ENCODE measurements at places on chromosomes 4 and X. TPM values are rescaled to one million over a fixed set of nuclear protein-coding genes. Genes with fewer than 3 reads are reported as not detected.
A peak's percentile ranks its signal among the peaks of the same experiment; 100 is the strongest.

Gene RS1
- polyA plus RNA-seq = not detected

Gene PHEX
- 0.35 TPM for polyA plus RNA-seq

Gene HMX1
- 0.20 TPM for polyA plus RNA-seq

Gene FGF2
- 17.0 TPM for polyA plus RNA-seq

Gene NBDY
- 68.2 TPM for polyA plus RNA-seq

Gene ZNF711
- 3.8 TPM for polyA plus RNA-seq

Gene GNRHR
- 0.02 TPM for polyA plus RNA-seq

- H3K36me3 ChIP-seq = no peaks in the 10 kb centered on the region
- no peaks in the 10 kb centered on the region for H3K27me3 ChIP-seq
- H3K27ac ChIP-seq = no peak overlapping the region
These were observed 51.0 kb downstream of the CYTL1 start for GRCh38 chr4:4968161-4968725.

DNA sequence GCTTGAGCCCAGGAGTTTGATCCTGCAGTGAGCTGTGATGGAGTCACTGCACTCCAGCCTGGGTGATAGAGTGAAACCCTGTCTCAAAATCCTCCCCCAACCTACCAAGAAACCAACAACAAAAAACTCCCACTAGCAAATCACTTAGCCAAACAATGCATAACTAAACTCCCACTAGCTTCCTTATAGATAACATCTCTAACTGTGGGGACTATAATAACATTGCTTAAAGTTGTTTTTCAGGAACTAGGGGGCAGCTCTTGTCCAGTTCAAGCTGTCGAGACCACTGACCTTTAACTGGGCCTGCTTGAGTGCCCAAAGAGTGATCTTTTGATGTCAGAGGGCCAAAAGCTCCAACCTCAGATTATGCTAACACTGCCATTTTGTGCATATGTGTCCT is 81.7 kb downstream of the FREM3 start:
- H3K27me3 ChIP-seq = no peaks in the 10 kb centered on the region
- no peak overlapping the region for H3K4me3 ChIP-seq
- H3K4me1 ChIP-seq = no peaks in the 10 kb centered on the region
- no peak overlapping the region for H3K27ac ChIP-seq
- no peaks in the 10 kb centered on the region for H3K36me3 ChIP-seq

GRCh38 chrX:42131856-42132255 is 208.5 kb upstream of the CASK start:
- no peak overlapping the region for H3K27ac ChIP-seq

GRCh38 chrX:95733426-95733825 is 951.2 kb upstream of the DIAPH2 start:
- no peak for DNase-seq
- H3K27me3 ChIP-seq = peaks cover 9% of the 10 kb centered on the region
- no peaks in the 10 kb centered on the region for H3K36me3 ChIP-seq
- no peaks in the 10 kb centered on the region for H3K4me1 ChIP-seq

DNA sequence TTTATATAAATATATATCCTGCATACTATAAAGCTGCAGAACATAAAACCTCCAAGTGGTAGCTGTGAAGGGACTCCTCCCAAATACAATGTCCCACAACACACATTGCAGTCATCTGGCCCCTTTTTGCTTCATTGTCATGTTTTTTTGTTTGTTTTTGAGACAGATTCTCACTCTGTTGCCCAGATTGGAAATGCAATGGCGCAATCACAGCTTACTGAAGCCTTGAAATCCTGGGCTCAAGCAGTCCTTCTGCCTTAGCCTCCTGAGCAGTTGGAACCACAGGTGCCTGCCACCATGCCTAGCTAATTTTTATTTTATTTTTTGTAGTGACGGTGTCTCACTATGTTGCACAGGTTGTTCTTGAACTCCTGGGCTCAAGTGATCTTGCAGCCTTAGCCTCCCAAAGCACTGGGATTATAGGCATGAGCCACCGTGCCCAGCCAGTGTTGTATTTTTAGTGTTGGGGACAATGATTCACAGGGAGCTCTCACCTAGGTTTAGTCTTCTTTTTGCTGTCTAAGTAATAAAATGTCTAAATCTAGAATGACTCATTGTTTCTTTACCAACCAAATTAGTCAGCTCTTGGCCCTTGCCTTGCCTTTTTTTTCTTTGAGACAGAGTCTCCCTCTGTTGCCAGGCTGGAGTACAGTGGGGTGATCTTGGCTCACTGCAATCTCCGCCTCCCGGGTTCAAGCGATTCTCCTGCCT is 24.0 kb upstream of the XIAP start:
- H3K4me1 ChIP-seq = no peaks in the 10 kb centered on the region
- no peaks in the 10 kb centered on the region for H3K27me3 ChIP-seq
- no peaks in the 10 kb centered on the region for H3K36me3 ChIP-seq
- H3K27ac ChIP-seq = peak overlapping the region; percentile 38

DNA sequence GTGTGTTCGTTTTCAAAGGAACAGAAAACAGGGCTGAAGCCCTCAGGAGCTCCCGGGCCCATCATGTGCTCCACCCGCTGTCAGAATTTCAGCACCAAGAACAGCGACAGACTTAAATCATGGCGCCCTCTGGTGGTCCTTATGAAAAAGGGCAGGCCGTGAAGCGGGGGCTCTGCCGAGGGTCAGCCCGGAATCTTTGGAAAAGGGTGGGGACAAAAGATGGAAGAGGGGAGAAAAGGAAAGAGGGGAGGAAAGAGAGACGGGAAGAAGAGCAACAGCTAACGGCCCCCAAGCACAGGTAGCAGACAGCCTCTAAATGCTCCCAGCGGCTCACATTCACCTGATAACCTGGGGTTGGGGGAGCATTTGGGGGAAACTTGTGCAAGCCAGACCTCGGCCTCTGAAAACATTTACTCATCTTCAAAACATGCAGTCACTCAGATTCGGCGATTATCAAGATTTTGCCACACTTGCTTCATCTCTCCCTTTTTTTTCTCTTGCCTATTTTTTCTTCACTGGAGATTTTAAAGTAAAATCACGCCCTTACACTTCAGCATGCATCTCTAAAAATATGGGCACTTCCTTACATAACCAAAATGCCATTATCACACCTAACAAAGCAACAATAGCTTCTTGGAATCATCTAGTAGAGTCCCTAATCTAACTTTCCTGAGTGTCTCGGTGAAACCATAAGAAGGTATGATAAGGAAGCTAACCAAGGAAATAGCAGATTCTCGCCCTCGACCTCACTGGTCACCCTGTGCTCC is 28.1 kb upstream of the MAN2B2 start:
- no peaks in the 10 kb centered on the region for H3K36me3 ChIP-seq
- no peak overlapping the region for H3K27ac ChIP-seq
- H3K4me1 ChIP-seq = peaks cover 20% of the 10 kb centered on the region
- H3K4me3 ChIP-seq = no peak overlapping the region
- H3K27me3 ChIP-seq = no peaks in the 10 kb centered on the region

DNA sequence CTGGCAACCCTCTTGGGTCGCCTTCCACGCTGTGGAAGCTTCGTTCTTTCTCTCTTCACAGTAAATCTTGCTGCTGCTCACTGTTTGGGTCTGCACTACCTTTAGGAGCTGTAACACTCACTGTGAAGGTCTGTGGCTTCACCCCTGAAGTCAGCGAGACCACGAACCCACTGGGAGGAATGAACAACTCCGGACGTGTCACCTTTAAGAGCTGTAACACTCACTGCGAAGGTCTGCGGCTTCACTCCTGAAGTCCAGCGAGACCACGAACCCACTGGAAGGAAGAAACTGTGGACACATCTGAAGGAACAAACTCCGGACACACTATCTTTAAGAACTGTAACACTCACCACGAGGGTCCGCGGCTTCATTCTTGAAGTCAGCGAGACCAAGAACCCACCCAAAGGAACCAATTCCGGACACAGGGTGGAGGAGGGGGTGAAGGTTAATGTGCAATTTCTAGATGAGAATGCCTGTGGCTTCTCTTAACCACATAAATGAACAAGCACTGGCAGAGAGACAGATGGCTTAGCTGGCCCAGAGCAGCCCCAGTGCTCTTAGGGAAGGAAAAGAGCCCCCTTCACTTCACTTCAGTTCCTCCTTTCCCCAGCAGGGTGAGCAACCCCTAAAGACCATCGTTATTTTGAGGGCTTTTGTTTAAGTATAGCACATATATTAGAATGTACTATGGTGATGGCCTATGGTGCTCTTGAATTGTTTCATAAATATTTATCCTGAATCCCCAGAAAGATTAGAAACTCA is 73.0 kb downstream of the LUZP4 start:
- H3K4me3 ChIP-seq = no peak overlapping the region
- H3K27ac ChIP-seq = no peak overlapping the region
- H3K4me1 ChIP-seq = 0 out of 2 replicates have a peak, but pooled peaks cover 1% of the 10 kb centered on the region

GRCh38 chr4:6892190-6892908 is 17.3 kb upstream of the TBC1D14 start:
- H3K4me3 ChIP-seq = no peak overlapping the region
- no peaks in the 10 kb centered on the region for H3K36me3 ChIP-seq
- H3K27me3 ChIP-seq = no peaks in the 10 kb centered on the region
- DNase-seq = no peak

DNA sequence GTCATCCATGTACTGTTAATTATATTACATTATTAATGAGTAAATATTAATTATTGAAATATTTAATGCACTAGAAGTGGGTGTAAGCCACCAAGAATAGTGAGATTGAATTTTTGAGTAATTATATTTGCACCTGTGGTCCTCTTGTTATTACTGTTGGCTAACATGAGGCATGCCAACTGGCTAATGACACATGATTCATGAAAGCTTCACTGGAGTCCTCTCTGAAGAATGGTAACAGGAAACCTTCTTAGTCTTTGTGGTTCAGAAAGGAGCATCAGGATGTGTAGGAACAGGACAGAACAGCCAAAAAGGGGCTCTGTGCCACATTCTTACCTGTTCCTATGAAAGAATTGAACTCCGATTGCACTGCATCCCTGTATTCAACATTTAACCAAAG is 65.2 kb downstream of the SLC4A4 start:
- no peak overlapping the region for H3K4me3 ChIP-seq
- DNase-seq = no peak
- no peaks in the 10 kb centered on the region for H3K27me3 ChIP-seq
- H3K36me3 ChIP-seq = no peaks in the 10 kb centered on the region
- no peaks in the 10 kb centered on the region for H3K4me1 ChIP-seq
- no peak overlapping the region for H3K27ac ChIP-seq

GRCh38 chrX:23127586-23127985 is 127.8 kb downstream of the DDX53 start:
- H3K4me3 ChIP-seq = no peak overlapping the region
- no peaks in the 10 kb centered on the region for H3K4me1 ChIP-seq
- no peak overlapping the region for H3K27ac ChIP-seq
- no peaks in the 10 kb centered on the region for H3K27me3 ChIP-seq
- no peaks in the 10 kb centered on the region for H3K36me3 ChIP-seq

- no peaks in the 10 kb centered on the region for H3K27me3 ChIP-seq
- H3K4me3 ChIP-seq = no peak overlapping the region
- DNase-seq = no peak
- H3K36me3 ChIP-seq = no peaks in the 10 kb centered on the region
These were observed 61.9 kb upstream of the NFKB1 start for GRCh38 chr4:102439236-102439614.

- H3K27ac ChIP-seq = no peak overlapping the region
- no peaks in the 10 kb centered on the region for H3K4me1 ChIP-seq
- no peak overlapping the region for H3K4me3 ChIP-seq
- no peak for DNase-seq
- H3K36me3 ChIP-seq = peaks cover 51% of the 10 kb centered on the region
- no peaks in the 10 kb centered on the region for H3K27me3 ChIP-seq
These were observed 25.8 kb upstream of the FAM193A start for GRCh38 chr4:2510351-2511259.

GRCh38 chr4:723751-724530 is 18.3 kb downstream of the PCGF3 start:
- H3K4me3 ChIP-seq = no peak overlapping the region
- H3K4me1 ChIP-seq = no peaks in the 10 kb centered on the region
- no peaks in the 10 kb centered on the region for H3K36me3 ChIP-seq
- H3K27ac ChIP-seq = no peak overlapping the region
- no peak for DNase-seq

DNA sequence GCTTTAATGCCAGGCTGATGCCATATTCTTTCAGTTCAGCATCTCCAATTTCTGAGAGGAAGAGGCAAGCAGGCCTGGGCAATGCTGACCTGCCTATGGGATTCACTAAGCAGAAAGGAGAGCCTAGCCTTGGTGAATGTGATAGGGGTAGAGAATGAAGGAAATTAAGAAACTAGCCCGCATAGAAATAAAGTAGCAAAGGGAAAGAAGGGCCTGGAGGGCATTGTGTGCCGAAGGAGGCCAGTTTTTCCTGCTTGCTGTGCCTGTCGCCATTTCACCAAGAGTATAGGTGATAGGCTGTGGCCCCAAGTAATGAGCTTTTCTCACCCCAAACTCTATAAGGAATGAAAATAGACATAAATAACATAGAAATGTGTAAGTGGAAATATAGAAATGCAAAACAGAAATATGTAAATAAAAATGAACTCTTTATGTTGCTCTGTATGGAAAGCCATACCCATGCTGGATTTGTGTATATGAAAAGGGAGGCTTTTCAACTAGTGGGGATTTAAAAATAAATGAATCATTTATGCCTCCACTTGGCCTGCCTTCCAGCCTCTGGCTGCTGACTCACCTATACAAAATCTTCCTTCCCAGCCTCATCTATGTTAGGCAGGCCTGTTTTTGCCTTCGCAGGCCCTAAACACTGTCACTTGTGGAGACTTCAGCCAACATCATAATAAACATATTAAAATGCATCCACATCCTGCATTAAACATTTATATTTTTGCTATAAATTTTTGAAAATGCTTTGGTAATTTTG is 5.1 kb upstream of the OCRL start:
- no peaks in the 10 kb centered on the region for H3K36me3 ChIP-seq
- H3K27me3 ChIP-seq = no peaks in the 10 kb centered on the region
- H3K27ac ChIP-seq = no peak overlapping the region
- DNase-seq = no peak
- H3K4me3 ChIP-seq = no peak overlapping the region

DNA sequence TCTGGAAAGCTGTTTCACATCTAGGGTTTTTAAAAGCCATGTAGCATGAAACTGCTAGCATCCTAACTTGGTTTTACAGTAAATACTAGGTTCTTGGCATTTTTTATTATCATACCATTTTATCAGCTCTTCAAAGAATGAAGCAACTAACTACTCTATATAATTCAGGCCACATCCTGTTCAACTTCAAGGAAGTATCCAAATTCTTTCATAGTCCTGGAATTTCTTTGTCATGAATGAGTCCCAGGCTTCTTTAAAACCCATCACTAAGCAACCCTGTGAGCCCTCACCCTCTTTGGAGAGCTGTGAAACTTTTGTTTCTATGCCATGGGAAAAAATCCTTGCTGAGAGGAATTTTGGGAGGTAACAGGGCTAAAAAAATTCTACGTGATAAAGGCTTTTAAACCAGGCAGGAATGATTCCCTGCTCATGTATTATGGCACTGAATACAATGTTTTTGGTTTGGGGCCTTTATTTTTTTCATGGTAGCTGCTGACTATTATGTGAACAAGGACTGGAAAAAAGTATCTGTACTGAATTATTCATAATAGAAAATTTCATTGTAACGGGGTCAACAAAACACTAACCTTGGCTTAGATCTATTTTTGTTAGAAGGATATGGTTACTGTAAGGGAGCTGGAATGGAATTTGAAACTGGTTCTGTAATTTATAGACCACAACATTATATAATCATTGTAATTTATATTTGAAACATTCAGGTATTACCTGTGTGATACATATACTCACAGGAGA is 164.9 kb downstream of the DCTD start:
- no peaks in the 10 kb centered on the region for H3K4me1 ChIP-seq
- no peaks in the 10 kb centered on the region for H3K27me3 ChIP-seq
- peaks cover 21% of the 10 kb centered on the region for H3K36me3 ChIP-seq
- DNase-seq = no peak

GRCh38 chrX:68878977-68879645 is 50.3 kb downstream of the EFNB1 start:
- no peak overlapping the region for H3K4me3 ChIP-seq
- H3K4me1 ChIP-seq = no peaks in the 10 kb centered on the region
- H3K27me3 ChIP-seq = peaks cover 20% of the 10 kb centered on the region
- H3K27ac ChIP-seq = no peak overlapping the region
- no peak for DNase-seq
